Sigmoid colon (tissue), 7 donors: ENCODE measurements at places on chromosomes 6 and 20. TPM values are rescaled to one million over a fixed set of nuclear protein-coding genes. Genes with fewer than 3 reads are reported as not detected.

DNA sequence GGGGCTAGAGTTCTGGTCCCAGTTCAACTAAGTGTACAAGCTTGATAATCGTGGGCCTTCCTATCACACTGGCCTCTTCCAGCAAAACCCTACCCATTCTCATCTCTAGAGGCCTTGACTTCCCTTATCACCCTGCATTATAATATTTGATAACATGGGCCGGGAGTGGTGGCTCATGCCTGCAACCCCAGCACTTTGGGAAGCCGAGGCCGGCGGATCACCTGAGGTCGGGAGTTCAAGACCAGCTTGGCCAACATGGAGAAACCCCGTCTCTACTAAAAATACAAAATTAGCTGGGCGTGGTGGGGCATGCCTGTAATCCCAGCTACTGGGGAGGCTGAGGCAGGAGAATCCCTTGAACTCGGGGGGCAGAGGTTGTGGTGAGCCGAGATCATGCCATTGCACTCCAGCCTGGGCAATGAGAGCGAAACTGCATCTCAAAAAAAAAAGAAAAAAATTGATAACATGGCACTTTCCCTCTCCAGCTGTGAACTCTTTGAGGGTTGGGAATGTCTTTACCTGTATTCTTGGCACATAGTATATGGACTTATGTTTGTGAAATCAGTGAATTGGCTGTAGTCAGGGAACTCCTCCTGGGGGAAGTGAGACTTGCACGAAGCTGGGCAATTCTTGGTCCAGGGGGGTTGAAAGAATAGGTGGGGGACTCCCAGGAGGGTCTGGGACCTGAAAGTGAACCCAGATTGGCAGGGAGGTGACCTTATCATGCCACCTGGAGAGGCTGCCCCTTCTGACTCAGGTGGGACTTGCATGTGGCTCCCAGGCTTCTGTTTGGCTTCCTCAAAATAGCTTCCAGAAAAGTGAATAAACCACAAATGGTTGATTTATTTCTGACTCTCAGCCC is 915 bp upstream of the C6orf47 start:
- peaks cover 60% of the 10 kb centered on the region for H3K4me1 ChIP-seq
- peaks cover 7% of the 10 kb centered on the region for H3K36me3 ChIP-seq
- no peak for DNase-seq
- peak overlapping the region; percentile 75 for H3K4me3 ChIP-seq
- no peaks in the 10 kb centered on the region for H3K27me3 ChIP-seq

DNA sequence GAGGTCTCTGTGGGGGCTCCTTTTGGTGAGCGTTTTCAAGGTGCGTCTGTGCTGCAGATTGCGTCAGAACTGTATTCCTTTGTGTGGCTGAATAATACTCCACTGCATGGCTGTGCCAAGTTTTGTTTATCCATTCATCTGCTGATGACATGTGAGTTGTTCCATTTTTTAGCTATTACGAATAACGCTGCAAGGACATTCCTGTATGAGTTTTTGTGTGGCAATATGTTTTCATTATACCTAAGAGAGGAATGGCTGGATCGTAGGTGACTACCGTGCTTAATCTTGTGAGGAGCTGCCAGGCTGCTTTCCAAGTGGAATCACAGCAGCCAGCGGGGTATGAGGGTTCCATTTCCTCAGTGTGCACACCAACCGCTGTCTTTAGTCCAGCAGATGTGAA is 1.1 kb upstream of the DACT2 start:
- H3K4me1 ChIP-seq: peaks cover 10% of the 10 kb centered on the region
- no peak overlapping the region for H3K27ac ChIP-seq
- no peak overlapping the region for H3K4me3 ChIP-seq

DNA sequence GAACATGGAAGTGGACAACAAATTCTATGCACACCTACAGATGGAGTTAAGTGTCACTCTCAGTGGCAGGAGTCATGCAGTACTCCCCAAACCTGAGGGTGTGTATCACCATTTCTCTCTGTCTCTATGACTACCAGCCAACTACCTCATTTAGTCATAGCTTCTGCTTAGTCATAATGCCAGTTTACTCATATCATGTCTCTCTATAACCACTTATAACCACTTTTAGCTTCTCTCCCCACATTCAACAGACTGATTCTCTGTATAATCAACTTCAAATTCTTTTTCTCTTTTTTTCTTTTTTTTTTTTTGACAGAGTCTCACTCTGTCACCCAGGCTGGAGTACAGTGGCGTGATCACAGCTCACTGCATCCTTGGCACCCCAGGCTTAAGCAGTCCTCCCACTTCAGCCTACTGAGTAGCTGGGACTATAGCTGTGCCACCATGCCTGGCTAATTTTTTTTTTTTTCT is 13.8 kb upstream of the GTF3C6 start:
- no peak for DNase-seq
- H3K4me1 ChIP-seq: no peaks in the 10 kb centered on the region
- H3K36me3 ChIP-seq: no peaks in the 10 kb centered on the region
- H3K4me3 ChIP-seq: no peak overlapping the region
- H3K27me3 ChIP-seq: no peaks in the 10 kb centered on the region

GRCh38 chr6:2263896-2264295 is 18.5 kb upstream of the GMDS start:
- DNase-seq: no peak
- H3K36me3 ChIP-seq: no peaks in the 10 kb centered on the region
- no peak overlapping the region for H3K27ac ChIP-seq
- no peak overlapping the region for H3K4me3 ChIP-seq
- H3K27me3 ChIP-seq: no peaks in the 10 kb centered on the region

The C6orf58 gene
- total RNA-seq: not detected
